ENCODE measurements at places on chromosomes 2 and 18. TPM values are rescaled to one million over a fixed set of nuclear protein-coding genes. Genes with fewer than 3 reads are reported as not detected.

Gene POTEJ
- not detected for polyA plus RNA-seq

GRCh38 chr2:158988501-158988900 is 20.1 kb downstream of the TANC1 start:
- DNase-seq, result no peak
- no peak overlapping the region for H3K4me3 ChIP-seq
- no peak overlapping the region for H3K27ac ChIP-seq
- H3K27me3 ChIP-seq, result no peaks in the 10 kb centered on the region
- H3K36me3 ChIP-seq, result no peaks in the 10 kb centered on the region

- H3K4me3 ChIP-seq, result no peak overlapping the region
- H3K4me1 ChIP-seq, result no peaks in the 10 kb centered on the region
- no peaks in the 10 kb centered on the region for H3K27me3 ChIP-seq
- DNase-seq, result peak; percentile 78
Observed at GRCh38 chr18:56298935-56299334, 339.5 kb downstream of the TXNL1 start.

GRCh38 chr2:53907582-53907981 is 47.8 kb upstream of the GPR75 start:
- DNase-seq, result no peak
- no peak overlapping the region for H3K27ac ChIP-seq
- no peaks in the 10 kb centered on the region for H3K27me3 ChIP-seq

DNA sequence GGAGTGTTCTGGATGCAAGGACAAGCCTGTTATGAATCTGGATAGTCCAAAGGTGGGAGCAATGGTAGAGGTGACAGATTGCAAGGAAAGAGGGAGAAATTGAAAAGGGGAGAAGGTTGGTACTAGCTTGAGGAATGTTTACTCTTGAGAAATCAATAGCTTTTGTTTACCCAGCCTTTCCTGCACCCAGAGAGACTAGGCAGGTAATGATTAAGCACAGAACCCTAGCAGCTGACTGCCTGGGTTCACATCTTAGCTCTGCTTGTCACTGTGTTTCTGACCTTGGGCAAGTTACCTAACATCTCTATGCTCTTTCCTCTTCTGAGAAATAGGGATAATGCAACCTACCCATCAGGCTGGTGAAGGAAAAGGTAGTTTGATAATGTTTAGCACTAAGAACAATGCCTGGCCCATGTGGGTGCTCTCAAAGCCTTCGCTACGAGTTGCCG is 178.6 kb downstream of the MGAT5 start:
- no peaks in the 10 kb centered on the region for H3K36me3 ChIP-seq
- H3K27ac ChIP-seq, result no peak overlapping the region
- H3K4me1 ChIP-seq, result peaks cover 9% of the 10 kb centered on the region

All from GM23248 (cell line).